Activated CD4-positive, alpha-beta T cell treated with anti-CD3 and anti-CD28 coated beads, Interleukin-2, amount 50 U/mL, for 4 hours (primary cell): ENCODE measurements at places on chromosomes 2 and 18.

GRCh38 chr2:216830346-216830745 is 29.5 kb downstream of the TNP1 start:
- DNase-seq = no peak

DNA sequence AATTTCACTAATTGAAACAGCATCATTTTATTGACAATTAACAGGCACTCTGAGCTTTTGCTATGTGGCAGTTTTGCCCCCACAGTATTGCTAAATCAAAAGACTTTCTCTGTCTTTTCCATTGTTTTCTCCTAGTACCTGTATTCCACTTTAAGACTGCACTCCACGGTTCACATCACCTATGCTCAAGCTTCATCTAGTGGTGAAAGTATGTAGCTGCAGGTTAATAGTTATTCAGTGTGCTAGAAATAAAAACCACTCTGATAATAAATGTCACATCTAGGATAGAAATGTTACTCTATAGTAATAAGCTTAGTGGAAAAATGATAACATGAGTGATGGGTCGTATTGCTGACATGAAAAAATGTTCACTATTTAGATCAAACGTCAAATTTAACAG is 24.6 kb downstream of the ARL6IP6 start:
- DNase-seq = no peak

GRCh38 chr18:4207383-4207985 is 247.6 kb downstream of the DLGAP1 start:
- no peak for DNase-seq

DNA sequence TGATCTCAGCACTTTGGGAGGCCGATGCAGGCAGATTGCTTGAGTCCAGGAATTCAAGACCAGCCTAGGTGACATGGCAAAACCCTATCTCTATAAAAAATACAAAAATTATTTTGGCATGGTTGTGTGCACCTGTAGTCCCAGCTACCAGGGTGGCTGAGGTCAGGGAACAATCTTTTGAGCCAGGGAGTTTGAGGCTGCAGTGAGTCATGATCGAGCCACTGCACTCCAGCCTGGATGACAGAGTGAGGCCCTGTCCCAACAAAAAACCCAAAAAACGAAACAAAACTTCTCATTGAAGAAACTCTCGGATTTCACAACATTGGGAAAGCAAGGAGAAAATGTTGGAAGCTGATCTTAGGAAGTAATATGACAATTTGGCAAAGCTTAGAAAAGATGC is 317.3 kb upstream of the MGAT5 start:
- no peak for DNase-seq

GRCh38 chr2:183487326-183487725 is 363.1 kb downstream of the NUP35 start:
- no peak for DNase-seq

GRCh38 chr2:113755035-113755834 is 1.2 kb downstream of the SLC35F5 start:
- no peak for DNase-seq

DNA sequence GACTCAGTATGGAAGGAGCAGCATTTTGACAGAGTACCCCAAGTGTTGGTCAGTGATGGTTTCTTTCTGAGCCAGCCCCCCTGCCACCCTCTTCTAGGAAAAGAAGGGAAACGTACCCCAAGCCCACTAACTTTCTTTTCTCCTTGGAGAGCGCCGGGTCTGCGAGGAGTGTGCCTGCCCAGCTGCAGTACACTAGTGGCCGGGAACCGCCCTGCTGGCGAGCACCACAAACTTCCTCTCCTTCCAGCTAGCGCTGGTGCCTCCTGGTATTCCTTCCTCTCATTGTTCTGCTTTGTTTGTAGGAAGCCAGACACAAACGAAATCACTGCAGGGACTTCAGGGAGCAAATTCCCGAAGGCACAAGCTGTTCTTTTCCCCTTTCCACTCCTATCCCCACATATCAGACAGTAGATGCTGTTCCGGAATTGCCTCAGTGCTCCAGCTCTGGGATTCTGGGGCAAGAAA is 1.8 kb downstream of the CCDC85A start:
- no peak for DNase-seq

DNA sequence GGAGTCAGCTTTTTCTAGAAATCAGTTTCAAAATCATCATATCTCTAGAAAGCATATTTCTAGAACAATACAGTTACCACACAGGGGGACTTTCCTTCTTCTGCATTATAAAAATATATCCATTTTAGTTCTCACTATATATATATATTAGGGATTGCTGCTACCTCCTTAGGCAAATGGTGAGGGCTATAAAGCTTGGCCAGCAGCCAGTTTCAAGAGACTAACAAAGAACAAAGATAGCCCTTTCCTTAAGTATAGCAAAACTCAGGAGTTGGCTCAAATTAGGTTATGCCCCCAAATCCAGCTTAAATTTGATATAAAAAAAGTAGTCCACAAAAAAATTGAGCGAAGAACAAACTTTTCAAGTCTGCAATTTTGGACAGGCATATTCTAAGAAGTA is 70.0 kb downstream of the EIF2AK3 start:
- no peak for DNase-seq
